ENCODE measurements at places on chromosomes 7 and 10.

DNA sequence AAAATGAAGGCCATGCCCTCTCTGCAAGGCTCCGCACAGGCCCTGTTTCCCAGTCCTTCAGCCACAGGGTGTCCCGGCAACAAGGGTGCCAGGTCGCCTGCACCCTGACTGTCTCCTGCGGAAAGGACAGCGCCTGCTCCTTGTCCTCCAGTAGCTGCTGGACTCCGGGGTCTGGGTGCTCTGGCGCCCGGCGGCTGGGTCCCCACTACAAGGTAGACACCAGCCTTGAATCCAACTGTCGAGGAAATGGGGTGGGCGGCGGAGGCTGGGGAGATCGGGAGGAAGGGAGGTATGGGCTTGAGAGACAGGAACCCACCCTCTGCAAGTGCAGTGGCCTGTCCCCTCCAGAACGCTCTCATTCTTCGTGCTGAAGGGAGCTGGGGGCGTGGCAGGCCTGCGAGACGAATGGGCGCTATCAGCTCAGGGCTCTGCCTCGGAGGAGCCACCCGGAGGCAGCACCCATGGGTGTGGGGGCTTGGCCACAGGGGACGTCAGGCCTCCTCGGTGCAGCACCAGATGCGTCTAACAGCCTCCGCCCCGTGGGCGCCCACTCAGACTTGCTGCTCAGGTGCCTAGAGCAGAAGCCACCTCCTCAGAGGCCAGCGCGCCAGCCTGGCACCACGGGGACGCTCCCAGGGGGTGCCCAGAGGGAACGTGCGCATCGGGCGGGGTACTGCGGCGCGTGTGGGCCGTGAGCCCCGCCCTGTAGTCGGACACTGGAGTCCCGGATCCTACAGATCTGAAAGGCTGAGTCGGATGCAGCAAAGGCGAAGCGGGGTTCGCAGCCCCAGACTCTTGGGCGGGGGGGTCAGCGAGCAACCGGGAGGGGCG is 15.6 kb downstream of the ADAM8 start:
- peak; percentile 69 for DNase-seq

DNA sequence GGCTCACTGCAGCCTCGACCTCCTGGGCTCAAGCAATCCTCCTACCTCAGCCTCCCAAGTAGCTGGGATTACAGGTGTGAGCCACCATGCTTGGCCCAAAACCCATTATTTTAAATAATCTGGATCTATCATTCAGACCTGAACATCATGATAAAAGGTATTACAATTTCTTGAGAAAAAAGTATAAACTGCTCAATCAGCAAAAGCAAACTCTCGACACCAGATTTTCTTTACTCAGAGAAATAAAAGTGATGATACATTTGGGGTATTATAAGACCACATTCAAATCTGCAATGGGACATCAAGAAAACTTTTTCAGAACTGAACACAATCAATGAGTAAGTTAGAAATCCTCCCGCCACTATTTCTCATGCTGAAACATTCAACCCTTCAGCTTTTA is 41.2 kb downstream of the JMJD1C start:
- DNase-seq = no peak

DNA sequence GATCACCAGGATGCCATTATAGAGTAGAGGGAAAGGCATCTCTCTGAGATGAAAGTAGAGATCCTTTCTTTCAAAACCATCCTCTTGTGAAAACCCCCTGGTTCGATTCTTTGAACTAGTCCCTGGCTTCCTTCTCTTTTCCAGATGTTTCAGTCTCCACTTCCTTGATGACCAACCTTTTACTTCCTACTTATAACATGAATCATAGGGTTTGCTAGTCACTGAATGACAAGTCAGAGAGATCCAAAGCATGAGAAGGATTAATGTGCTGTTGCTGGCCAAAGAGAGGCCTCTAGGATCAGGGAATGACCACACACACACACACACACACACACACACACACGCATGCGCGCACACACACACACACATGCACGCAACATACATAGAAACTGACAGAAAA is 161.1 kb upstream of the FRMD4A start:
- DNase-seq = peak; percentile 61

DNA sequence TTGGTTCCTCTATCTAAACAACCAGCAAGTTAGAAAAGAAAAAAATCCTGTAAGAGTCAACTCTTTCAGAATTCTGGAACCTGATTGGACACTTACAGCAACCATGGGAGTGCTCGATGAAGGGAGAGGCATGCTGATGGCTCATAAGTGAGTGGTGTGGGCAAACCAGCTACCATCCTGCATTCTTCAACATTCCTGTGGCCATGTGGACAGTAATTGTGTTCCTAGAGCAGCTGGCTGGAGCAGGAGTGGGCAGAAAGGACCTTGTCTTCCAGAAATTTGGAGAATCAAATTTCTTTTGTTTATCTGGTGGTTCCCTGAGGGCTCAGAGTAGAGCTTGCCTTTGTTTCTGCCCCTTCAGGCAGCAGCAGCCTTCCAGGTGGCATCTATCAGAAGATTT is 22.5 kb upstream of the MYL7 start:
- no peak for DNase-seq

GRCh38 chr10:79454259-79454658 is 8.8 kb upstream of the ZCCHC24 start:
- DNase-seq = no peak

DNA sequence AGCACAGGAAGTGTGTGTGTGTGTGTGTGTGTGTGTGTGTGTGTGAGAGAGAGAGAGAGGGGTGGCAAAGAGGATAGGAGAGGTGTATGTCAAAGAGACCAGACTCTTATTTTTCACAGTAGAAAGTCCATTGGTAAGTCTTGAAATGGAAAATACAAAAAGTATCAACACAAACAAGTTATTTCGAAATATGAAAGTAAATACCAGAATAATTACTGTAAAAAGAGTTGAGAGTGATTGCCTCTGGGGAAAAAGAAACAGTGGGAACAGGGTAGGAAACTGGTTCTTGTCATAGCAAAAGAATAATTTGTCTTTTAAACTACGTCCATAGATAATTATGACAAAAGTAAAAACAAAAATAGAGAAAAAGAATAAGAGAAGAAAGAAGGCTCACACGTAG is 29.0 kb upstream of the EIF5AL1 start:
- no peak for DNase-seq

DNA sequence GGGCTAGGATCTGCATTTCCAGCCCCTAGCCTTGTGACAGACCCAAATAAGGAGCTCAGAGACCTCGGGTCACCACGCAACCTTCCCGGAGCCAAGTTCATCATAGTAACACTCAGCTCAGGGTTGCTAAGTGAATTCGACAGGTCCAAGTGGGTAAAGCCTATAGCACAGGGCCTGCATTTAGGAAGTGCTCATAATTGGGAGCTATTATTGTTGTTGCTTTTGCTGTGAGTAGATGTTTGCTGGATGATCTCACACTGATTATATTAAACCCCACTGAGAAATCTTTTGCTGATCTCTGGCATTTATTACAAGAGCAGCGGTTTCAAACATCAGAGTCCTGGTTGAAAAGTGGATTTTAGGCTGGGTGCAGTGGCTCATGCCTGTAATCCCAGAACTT is 20.3 kb upstream of the SAR1A start:
- no peak for DNase-seq

DNA sequence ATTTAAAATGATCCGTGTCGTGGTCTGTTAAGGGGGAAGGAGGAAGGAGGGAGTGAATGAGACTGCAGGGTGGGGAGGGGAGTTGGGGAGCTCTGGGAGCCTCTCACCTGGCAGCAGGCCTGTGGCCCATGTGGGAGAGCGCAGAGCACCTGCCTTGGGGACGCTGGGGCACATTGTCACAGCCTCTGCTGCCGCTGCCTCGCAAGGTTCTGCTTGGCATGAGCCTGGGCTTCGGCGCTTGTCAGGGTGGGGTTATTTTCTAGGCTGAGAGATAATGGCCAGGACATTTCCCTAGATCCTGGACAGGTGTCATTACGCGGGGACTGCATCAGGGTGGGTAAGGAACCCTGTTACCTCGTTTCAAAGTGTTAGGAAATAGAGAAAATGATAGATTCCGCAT is 2.2 kb upstream of the SUN1 start:
- no peak for DNase-seq

GRCh38 chr10:32317795-32318357 is 29.1 kb downstream of the EPC1 start:
- peak; percentile 35 for DNase-seq

DNA sequence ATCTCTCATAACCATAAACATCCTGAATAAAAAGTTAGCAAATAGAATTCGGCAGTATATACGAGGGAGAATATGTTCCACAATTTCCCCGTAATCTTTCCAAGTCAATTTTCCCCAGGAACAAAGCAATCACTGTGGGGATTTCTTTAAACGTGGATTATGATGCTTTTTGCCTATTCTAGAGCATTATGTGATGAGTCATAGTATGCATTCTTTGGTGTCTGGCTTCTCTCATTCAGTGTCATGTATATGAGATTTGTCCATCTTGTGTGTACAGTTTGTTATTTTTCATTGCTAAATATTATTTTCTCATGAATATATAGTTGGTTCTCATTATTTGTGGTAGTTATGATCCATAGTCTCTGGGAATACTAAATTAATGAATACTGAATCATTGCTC is 9.9 kb upstream of the OR9A4 start:
- no peak for DNase-seq
